AG20443 (cell line): ENCODE measurements at places on chromosomes 7 and 10.

DNA sequence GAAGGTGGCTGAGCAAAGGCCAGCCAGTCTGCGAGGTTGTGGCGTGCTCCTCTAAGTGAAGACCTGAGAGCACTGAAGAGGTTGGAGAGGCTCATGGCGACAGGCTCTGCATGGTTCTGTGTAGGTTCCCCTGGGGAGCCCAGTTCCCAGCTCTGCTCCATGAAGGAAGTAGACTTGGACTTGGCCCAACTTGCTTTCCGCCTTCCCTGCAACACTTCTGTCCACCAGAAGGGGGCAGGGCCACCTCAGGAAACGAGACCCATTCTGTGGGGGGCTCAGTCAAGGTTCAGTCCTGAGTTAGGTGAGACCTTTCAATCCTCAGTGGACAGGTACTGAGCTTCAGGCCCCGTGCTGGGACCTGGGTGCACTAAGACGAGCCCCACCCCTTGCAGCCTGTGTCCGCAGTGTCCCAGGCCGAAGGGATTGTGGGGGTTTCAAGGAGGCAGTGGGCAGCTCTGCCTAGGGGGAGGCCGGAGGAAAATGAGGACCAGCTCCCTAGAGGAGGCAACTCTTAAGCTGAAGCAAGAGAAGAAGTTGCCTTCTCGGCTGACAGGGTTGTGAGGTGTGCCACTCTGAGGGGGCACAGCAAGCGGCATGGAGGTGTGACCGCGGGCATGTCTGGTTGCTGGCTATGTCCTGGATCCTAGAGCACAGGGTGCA is 15.0 kb upstream of the PCBD1 start:
- peak; percentile 84 for DNase-seq

DNA sequence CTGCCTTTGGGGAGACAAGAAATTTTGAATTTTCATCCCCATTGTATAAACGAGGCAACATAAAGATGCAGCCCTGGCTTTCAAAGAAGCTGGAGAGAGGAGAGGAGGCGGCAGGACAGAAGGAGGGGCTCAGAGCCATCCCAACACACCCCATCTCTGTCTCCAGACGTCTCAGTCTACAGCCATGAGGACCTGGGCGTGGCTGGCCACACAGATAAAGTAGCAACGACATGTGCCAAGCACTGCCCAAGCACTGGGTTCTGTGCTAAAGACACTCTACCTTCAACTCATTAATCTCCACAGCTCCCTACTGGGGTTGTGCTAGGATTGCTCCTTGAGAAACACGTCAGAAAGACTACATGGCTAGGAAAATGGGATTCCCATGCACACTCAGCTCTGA is 65.2 kb downstream of the DLG5 start:
- no peak for DNase-seq

DNA sequence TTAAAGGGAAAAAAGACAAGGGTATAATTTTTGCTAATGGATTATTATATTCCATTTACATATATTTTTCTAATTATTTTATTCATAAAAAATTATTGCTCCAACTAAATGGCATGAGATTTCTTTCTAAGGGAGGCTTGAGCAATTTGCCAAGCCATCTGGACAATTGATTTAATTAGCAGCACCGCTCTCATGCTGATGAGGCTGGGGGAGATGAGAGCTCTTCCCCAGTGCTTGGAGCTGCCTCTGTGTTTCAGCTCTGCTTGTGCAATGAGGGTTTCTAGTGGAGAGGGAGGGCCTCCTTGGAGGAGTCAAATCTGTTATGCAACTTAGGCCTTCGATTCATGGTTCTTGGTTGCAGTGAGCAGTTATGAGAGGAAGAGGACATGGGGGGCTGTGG is 574.3 kb downstream of the TCERG1L start:
- no peak for DNase-seq

DNA sequence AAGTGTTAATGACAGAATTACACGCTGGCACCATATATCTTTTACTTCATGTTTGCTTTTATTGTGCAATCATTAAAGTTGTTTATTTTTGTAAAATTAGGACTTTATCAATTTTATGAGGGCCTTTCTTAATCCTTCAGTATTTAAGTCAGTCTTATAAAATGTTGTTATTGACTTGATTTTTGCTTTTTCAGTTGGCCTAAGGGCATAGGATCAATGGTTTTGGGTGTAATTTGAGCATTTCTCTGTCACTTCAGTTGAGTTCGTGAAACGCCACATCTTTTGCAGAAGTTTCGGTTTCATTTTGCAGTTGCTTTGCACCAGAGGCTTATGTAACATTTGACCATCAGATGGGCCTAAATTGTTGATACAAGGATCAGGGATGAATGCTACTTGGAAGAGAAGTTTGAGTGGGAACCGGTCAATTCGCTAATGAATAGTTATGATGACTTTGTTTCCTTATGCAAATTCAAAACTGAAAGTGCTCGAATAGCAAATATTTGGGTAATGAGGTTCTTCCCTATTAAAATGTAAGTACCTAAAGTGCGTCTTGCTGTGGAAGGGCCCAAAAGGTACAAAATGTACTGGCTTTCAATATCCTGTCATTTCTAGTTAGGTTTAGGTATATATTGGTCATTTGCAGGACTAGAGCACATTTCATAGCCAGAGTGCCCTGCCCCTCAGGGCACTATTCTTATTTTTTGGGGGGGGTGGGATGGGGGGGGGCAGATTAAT is 340.9 kb downstream of the LRMDA start:
- DNase-seq = peak; percentile 33

DNA sequence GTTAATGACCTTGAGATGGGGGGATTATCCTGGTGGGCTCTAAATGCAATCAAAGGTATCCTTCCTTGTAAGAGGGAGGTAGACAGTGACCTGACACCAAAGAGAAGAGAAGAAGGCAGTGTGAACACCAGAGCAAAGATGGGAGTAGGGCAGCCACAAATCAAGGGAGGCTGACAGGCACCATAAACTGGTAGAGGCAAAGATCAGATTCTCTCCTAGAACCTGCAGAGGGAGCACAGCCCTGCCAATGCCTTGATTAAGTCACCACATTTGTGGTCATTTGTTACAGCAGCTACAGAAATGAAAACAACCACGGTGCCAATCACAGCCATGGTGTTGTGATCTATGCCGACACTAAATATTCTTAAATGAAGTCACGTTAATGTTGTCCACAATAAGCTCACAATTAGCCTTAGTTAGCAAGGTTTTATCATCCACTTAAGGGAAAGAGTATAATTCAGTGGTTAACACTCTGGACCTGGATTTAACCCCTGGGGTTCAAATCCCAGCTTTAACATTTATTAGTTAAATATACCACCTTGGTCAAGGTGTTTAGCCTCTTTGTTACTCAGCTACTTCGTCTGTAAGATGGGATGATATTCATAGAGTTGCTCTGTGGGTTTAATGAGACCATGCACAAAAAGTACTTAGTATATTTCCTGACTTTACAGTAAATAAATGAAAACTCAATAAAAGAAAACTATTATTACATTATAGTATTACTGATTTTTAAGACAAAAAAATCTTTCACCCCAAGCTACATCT is 70.8 kb downstream of the SGMS1 start:
- DNase-seq = no peak

- DNase-seq = no peak
These were observed 200.6 kb downstream of the GLRX3 start for GRCh38 chr10:130336617-130337304.

- DNase-seq = no peak
These were observed 165.0 kb downstream of the RGS10 start for GRCh38 chr10:119377451-119377957.

GRCh38 chr7:80218723-80219122 is 84.1 kb downstream of the GNAI1 start:
- DNase-seq = peak; percentile 32

DNA sequence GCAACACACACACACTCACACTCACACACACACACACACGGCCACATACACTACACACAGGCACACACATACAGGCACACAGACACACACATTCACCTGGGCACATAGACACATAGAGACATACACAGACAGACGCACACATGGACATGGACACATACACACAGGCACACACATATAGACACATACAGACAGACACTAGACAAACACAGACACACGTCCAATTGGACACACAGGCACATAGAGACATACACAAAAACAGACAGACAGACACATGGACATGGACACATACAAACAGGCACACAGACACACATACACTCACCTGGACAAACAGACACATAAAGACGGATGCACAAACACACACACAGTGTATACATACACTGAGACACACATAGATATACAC is 21.7 kb upstream of the ACTR3B start:
- no peak for DNase-seq

DNA sequence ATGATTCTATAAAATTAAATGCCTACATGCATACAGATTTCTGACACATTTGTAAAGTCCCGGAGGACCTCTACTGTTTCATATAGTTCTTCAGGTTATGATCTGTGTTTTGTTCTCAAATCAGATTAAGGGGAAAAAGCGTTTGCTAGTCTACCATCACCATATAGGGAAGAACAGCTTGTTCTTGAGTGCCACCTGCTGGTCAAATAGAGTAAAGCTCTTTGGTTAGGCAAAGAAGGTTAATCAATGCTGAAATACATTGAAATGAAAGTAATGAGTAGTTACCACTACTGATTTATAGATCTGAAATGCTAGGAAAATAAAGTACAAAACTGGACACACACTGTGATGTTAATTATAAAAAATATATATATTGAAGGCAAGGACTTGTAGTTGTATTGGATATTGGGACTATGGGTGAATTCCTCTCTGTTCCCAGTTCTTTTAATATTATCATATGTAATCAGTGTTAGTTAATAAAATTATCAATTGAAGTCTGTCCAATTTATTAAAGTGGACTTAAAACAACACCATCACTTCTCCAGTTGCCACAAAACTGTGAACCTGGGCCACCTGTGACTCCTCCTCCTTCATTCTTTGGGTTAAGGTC is 72.6 kb upstream of the PDLIM1 start:
- peak; percentile 65 for DNase-seq

DNA sequence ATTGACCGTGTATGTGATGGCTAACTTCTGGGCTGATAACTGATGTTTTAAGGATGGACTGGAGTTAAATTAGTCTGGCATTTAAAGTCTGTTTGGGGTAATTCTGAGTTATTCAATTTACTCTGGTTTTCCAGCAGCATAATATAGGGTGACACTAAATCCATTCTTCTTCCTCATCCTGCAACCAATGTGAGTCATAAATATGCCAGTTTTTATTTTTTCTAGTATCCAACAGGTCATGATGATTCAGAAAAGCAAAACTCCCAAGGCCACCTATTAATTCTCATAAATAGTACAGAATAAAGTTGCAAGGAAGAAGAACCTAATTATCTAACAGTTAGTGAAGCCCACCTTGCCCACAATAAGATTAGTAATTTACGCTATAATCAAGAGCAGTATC is 7.5 kb upstream of the EPHB6 start:
- DNase-seq = no peak

GRCh38 chr7:34156336-34156735 is 251.0 kb downstream of the BMPER start:
- peak; percentile 44 for DNase-seq

DNA sequence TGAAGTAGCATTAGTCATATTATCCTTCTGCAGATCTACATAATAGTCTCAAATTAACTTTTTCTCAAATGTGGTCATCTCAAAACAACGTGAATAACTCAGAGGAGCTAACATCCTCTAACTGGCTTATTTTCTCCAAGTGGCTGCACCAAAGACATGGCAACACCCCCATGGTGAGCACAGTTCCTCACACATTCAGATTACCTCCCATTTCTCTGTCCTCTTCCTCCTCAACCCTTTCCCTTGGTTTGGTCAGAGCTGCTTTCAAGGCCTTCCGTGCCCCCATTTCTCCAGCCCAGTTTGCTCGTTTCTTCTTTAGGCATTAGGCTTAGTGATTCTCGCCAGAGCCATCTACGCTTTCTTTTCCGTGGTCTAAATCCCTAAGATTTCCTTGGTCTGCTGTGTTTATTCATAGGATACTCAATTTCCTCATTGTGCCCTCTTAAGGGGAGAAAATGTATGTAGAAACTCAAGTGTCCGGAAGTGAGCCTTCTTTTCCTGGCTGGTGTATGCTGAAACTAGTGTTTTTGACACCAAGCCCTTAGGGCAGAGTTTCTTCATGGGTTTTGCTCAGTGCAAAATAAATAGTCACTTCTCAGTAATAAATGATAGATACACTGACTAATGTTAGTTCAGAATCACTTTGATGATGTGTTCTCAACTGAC is 2.6 kb downstream of the MET start:
- DNase-seq = peak; percentile 38

GRCh38 chr10:26334232-26334931 is 103.8 kb upstream of the APBB1IP start:
- DNase-seq = no peak

DNA sequence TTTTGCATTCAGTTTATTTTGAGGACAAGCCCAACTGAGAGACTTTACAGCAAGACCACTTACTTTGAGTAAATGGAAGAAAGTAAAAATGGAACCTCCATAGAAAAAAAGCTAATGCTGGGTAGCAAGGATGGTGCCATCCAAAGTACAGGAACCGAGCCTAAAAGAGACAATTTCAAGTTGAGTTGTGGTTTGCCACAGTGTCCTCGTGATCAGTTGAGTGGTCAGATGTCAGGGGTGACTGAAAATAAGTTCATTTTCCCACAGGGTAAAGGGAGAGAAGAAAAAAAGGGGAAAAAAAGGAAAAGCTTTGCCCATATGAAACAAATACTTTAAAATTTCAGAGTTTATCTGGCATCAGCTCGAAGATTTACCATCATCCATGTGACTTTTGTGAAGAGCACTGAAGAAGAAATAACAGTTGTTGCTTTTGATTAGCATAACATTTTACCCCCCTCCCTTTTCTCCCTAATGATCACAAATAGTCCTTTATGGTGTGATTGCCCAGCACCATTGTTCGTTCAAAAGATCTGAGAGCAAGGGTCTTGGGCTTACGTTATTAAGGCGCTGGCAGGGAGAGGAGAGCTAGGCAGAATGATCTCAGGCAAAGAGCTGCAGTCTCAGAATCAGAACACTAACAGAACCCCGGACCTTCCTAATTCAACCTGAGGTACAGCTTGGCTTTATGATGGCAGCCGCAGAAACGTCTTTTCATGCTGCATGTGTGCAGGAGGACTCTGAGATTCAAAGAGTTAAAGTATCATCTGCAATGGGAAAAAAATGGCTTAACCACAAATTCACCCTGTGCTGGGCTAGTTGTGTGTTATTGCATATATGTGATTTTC is 338.1 kb downstream of the RNLS start:
- no peak for DNase-seq

DNA sequence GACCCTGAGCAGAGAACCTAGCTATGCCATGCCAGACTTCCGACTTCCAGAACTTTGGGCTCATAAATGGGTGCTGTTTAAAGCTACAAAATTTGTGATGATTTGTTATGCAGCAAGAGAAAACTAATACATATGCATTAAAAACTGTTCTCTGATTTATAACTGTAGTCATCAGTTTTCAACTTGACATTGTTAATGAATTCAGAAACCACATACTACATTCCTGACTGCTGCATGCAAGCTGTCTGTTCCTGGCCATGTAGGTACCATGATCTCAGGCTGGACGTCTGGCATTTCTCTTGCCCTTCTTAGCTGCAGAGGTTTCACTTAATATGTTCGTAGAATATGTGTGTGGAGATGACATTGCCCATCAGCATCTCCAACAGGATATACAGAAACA is 28.4 kb downstream of the MKX start:
- no peak for DNase-seq

GRCh38 chr10:12350167-12350872 is 973 bp downstream of the CAMK1D start:
- DNase-seq = peak; percentile 44
